CD4-positive, alpha-beta memory T cell (primary cell): ENCODE measurements at places on chromosomes 2 and 18.

- no peak for DNase-seq
These were observed 141.5 kb downstream of the PIGN start for GRCh38 chr18:62045316-62045715.

DNA sequence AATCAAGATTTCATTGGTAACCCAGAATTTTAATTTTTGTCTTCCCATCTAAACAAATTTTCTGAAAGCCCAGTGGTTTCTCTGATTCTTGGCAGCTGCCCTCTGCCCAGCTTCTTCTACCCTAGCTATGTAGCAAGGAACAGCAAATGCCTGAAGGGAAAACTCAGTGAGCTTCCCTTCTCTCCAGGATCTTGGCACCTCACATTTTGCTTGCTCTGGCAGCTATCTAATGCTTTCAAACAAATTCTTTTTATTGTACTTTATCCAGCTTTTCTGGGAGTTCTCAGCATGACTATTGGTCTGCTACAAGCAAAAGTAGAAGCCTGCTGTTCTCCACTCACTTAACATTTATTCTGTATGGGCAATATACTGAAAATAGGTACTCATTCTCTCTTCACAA lies 18.3 kb upstream of the GFPT1 start:
- no peak for DNase-seq

GRCh38 chr18:62790871-62791772 lies 75.8 kb downstream of the PHLPP1 start:
- DNase-seq: no peak

- DNase-seq: no peak
These were observed 43.4 kb upstream of the NEUROD1 start for GRCh38 chr2:181723731-181724130.

GRCh38 chr2:150561076-150561475 lies 73.6 kb upstream of the RND3 start:
- no peak for DNase-seq

DNA sequence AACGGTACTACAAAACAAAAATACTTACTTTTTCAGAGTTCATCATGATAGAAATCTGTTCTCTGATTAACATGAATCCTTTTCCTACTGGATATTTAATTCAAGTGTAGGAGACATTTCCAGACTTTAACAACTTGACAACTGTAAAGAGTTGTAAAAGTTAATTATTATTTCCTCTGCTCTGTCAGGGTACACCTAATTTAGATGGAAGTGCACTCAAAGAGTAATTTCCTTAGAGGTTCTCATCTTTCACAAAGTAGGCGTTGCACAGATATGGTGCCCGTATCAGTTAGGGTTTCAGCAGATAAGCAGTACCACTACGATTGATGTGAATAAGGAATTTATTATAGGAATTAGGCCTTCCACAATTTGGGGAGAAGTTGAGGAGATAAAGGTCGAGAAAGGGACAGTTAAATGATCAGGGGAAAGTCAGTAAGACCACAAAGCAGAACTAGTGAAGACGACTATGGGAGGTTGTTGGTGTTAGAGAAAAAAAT lies 16.2 kb upstream of the PDE11A start:
- no peak for DNase-seq

DNA sequence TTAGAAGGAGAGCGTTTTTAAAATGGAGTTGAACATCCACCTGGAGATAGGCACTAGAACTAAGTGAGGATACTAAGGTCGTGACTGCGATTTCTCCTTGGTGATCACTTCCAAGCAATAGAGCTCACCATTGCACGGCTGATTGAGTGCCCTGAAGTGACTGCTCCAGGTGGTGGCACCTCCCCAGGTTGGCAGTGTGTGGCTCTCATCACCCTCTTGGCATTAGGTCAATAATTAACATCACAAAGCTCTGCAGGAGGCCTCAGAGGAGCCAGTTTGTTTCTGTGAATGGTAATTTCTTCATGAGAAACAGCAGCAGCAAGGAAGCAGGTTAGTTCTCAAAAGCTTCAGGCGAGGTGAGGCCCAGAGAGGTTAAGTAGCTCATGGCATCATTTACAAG lies 259.6 kb downstream of the CLIP4 start:
- no peak for DNase-seq

DNA sequence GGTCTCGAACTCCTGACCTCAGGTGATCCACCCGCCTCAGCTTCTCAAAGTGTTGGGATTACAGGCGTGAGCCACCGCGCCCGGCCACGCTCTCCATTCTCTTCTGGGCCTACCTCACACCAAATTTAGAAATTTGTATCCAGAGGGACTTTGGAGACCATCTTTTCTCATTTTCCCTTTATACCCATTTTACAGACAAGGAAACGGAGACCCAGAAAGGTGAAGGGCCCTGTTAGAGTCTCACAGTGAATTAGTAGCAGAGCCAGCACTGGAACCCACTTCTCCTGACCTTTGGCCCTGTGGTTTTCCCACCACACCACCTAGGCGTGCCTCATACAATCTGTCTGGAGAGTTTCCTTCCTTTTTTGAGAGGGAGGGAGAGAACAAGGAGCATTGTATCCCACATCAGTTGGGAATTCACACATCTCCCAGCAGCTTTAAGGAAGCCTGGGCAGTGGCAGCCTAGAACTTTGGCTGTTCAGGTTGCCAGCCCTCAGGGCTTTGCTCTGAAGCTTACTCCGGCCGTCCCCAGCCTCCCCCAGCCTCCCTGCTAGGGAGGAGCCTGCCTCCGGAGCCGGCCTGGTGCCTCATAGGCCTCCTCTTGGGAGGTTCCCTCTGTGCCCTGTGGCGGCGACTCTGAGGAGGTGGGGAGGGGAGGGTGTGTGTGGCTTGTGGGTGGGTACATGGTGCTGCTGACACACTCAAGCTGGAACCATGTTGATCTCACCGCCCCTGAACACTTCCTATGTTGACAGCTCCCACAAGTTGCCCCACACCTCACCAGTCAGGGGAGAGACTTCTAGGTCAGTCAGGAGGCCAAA lies 13.8 kb downstream of the FOSL2 start:
- peak; percentile 78 for DNase-seq

- DNase-seq: no peak
These were observed 173.9 kb downstream of the HDAC4 start for GRCh38 chr2:239226677-239227581.

DNA sequence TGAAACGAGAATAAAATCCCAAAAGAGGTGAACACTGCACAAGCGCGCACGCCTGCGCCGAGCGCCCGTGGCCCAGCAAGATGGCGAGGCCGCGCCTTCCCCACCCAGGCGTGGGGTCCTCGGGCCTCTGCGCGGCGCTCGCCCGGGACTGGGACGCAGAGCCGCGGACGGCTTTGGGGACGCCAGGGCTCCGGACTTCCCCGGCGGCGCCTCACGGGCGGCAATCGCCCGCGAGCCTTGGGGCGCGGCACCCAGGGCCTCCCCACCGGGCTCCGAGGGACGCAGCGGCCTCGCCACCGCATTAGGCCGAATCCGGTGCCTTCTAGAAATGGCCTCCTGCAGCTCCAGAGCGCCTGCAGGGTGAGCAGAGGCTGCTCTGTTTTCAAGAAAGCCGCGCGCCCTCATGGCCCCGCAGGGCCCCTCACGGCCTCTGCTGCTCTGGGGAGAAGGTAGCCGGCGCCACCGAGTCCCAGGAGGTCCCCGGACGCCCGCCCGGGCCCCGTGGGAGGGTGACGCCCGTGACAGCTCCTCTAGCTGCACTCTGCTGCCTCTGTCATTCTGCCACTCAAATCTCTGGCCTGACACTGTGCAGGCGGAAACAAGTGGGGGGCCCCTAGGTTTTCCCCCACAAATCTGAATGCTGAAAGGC lies 35.9 kb upstream of the POMC start:
- DNase-seq: no peak

- DNase-seq: no peak
These were observed 25.9 kb downstream of the UBR3 start for GRCh38 chr2:169853041-169853668.

GRCh38 chr2:105329197-105329554 lies 359 bp downstream of the TGFBRAP1 start:
- DNase-seq: no peak

DNA sequence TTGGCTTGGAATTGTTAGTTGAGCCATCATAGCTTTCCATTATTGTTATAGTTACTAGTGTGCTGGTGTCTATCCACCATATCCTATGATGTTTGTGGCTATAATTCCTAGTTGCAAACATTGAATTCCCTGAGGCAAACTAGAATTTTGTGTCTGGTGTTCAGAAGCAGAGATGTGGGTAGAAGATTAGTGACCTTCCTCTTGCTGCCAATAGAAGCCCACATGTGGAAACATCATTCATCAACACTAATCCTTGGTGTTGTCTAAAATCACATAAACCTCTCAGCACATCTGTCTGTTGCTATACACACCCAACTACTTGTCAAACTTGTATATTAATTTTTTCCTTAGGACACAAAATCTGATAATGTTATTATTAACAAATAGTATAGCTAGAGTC lies 374.1 kb downstream of the TGIF1 start:
- no peak for DNase-seq

DNA sequence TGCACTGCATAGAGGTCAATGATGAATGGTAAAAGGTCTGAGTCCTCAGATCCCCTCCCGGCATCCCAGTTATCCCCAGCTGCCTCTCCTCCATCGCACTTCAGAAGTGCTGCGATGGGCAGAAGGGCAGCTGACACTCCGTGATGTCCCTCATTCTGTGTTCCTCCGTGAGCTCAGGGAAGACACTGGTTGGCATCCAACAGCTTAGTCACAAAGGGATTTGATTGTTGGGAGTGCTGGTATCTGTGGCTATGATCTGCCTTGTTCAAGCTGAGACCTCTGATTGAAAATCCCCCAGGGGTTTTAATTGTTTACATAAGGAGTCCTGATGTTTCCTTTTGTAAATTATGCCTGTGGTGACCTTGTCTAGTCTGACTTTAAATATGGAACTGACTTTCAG lies 19.0 kb upstream of the SAG start:
- DNase-seq: no peak

- no peak for DNase-seq
These were observed 348.9 kb upstream of the RAB12 start for GRCh38 chr18:8260319-8260718.

- DNase-seq: no peak
These were observed 48.2 kb upstream of the B3GNT2 start for GRCh38 chr2:62147610-62148301.

GRCh38 chr2:180394305-180394704 lies 387.2 kb upstream of the CWC22 start:
- DNase-seq: no peak

GRCh38 chr2:157325786-157326185 lies at the start of gene ERMN:
ERMN (minus strand) TSS chr2:157325824; CDS start chr2:157325642, 182 bp downstream.
- DNase-seq: no peak

- DNase-seq: no peak
These were observed 6.4 kb downstream of the IL1RL1 start for GRCh38 chr2:102317715-102318114.

DNA sequence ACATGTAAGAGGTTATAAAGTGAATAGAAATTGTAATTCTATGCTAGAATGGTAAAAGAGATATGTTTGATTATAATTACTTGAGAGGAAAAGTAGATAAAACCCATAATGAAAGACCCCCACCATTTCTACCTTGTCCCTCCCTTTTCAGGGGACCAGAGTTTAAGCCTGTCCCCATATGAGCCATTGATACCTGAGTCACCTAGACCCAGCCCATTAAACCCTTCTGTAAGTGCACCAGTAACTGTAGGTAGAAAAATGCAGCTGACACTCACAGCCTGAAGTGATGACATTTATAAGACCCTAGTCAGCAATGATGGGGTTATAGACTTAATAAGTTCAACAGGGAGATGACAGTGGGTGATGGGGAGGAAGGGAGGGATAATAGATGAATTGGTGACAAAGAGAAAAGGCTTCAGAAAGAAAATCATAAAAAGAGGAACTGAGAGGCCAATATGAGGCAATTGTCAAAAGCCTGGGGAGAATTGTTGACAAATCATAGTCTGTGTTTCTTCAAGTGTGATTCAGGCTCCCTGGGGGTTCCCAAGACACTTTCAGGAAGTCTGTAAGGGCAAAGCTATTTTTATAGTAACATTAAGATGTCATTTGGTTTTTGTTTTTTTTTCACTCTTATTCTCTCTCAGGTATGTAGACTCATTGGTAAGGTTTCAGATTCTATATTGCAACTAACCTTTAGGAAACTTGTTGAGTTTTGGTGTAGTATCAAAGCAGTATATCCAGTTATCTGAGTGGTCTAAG lies 544.2 kb downstream of the SATB2 start:
- DNase-seq: no peak

GRCh38 chr2:62453955-62454354 lies 52.0 kb downstream of the TMEM17 start:
- no peak for DNase-seq

DNA sequence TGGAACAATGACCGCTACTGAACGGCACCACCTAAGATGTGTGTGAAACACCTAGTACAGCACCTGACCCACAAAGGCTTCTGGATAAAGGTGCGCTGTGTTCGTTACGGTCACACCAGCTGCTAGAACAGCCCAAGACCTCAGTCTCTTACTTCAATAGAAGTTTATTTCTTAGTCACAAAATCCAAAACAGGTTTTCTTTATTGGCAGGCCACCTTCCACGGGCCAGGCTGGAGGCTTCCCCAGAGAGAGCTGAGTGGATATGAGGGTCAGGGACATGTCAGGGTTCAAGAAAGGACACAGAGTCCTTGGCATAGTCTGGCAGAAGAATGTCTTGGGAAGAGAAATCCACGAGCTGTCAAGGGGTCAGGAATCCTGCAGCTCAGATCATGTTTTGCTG lies 92.2 kb downstream of the COL6A3 start:
- DNase-seq: no peak

DNA sequence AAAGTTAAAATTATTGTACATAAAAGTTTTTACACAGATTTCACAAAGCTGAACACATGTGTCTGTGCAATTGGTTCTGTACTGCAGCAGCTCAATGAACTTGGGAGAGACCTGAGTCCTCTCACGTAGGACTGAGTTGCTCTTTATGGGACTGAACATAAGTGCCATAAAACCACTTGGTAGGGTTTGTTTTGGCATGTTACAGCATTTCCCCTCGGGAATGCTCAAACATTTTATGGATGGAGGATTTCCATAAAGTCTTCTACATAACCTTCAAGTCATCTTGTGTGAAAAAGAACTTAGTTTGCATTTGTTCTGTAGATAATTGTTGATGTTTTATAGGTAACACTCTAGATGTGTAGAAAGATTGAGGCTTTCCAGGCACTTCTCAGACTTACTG lies 15.9 kb downstream of the LYPD6 start:
- DNase-seq: no peak

GRCh38 chr2:3115301-3116042 lies 262.1 kb downstream of the EIPR1 start:
- no peak for DNase-seq

- no peak for DNase-seq
These were observed 3.7 kb upstream of the MEIS1 start for GRCh38 chr2:66431274-66431642.

DNA sequence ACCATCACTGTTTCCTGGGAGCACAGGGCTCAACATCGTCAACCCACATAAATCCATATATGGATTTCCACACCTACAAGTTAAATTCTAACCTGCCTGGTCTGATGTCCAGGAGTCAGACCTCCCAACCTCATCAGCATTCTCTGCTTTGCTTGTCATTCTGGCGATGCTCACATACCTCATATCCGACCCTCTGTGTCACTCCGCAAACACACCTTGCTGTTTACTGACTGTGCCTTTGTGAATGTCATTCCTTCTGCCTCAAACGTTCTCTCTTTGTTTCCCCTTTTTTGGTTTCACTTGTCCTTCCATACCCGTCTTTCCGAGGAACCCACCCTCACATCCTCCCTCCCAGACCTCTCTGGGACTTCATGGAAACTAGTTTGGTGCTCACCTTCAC lies 187.1 kb downstream of the ACTR3 start:
- no peak for DNase-seq

- DNase-seq: no peak
These were observed 34.5 kb downstream of the RAB31 start for GRCh38 chr18:9742524-9743131.
